Omental fat pad (tissue), 4 donors: ENCODE measurements at places on chromosomes 7 and 10.

- no peak for DNase-seq
Observed at GRCh38 chr7:85454904-85455303, 268.0 kb upstream of the SEMA3D start.

DNA sequence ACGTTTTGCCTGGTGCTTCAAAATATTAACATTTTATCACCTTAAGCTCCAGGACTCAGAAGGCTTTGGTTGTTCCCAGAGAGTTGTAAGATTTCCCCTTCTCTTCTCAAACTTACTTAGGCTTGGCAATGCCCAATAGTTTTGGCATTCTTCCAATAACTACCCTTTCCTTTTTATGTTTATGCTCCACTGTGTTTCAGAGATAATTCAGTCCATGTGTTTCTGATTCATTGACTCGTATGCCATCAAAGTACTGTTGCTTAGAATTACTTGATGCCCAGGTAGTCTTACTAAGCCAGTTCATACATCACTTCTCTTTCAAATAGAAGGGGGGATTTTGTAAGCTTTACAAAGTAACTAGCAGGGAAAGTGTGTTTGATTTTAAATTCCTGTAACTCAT is 66.6 kb downstream of the AGMO start:
- no peak for DNase-seq

GRCh38 chr10:80196950-80197315 is 8.4 kb downstream of the ANXA11 start:
- no peak for DNase-seq

DNA sequence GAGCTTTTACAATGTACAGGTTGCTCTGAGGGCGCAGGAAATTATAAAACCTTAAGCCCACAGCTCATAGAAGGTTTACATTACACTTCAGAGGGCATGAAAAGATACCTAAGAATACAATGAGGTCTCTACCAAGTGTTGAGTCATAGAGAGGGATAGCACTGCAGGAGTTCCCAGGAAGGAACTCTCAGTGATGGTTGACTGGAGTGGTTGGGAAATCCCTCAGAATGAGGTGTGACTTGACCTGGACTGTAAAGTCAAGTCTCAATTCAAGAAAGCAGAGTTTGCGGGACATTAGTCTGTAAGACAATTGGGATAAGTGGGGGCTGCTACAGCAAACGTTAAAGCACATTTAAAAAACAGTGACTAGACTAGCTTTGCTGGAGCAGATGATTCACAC is 21.9 kb downstream of the TNKS2 start:
- DNase-seq, result no peak
